Activated CD4-positive, alpha-beta memory T cell treated with anti-CD3 and anti-CD28 coated beads for 36 hours (primary cell): ENCODE measurements at places on chromosomes 1 and 21.

GRCh38 chr21:38916214-38916964 lies 110.7 kb downstream of the ETS2 start:
- DNase-seq = no peak

DNA sequence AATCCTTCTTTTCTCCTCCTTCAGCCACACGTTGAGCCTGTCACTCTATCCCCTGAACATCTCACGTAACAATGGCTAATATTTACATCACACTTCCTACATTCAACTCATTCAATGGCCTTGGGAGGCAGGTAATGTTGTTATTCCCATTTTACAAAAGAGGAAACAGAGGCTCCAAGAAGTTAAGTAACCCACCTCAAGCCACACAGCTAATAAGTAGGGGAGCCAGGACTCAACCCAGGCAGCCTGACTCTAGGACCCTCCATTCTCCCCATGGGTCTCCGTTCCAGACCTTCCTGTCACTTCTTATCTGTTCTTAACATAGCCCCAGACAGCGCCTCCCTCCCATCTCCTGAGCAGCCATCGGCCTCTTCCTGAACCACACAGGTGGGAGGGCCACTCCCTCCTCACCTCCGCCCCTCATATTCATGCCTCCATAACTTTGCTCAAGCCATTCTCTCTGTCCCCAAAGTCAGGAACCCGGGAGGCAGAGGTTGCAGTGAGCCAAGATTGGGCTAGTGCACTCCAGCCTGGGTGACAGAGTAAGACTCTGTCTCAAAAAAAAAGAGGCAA lies 2.2 kb downstream of the PADI4 start:
- DNase-seq = no peak

GRCh38 chr21:31034378-31034777 lies 3.9 kb downstream of the KRTAP19-8 start:
- no peak for DNase-seq

DNA sequence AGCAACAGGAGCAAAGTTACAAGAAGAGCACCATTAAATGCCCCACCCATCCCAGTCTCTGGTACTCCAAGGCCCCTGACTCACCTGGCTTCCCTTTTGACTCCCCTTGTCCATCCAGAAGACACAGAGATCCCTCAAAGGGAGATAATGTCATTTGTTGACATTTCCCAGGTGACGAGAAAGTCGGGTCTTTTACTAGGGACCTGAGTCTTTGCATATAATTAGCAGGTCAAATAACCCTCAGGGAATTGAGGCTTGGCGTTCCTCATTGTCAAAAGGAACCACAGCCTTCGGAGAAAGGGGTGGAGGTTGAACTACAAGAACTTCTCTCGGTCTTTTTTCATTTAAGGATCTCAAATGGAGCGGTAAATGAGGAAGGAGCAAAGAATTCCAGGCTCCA lies 133.2 kb downstream of the PROX1 start:
- no peak for DNase-seq

DNA sequence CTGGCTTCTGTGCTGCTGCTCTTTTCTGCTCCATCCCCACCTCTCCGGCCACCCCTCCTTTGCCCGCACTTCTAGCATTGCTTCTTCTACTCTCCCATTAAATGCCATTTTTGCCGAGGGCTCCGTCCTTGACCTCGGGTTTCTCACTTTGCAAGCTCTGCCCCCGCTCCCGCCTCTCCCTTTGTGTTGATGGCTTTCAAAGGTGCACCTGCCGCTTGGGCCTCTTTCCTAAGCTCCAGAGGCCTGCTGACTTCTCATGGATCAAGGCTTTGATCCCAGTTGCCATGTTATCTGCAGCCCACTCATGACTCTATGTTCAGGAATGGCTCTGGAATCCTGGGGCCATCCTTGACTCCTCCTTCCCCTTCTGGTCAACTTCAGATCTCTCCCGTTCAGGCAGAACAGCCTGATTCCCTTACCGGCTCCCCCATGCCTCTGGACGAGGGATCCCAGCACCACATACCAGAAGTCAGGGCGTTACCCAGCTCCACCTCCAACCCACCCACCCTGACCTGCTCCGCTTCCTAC lies 54.3 kb downstream of the TLR5 start:
- no peak for DNase-seq

GRCh38 chr1:158644449-158644848 lies 39.4 kb downstream of the OR10Z1 start:
- no peak for DNase-seq

DNA sequence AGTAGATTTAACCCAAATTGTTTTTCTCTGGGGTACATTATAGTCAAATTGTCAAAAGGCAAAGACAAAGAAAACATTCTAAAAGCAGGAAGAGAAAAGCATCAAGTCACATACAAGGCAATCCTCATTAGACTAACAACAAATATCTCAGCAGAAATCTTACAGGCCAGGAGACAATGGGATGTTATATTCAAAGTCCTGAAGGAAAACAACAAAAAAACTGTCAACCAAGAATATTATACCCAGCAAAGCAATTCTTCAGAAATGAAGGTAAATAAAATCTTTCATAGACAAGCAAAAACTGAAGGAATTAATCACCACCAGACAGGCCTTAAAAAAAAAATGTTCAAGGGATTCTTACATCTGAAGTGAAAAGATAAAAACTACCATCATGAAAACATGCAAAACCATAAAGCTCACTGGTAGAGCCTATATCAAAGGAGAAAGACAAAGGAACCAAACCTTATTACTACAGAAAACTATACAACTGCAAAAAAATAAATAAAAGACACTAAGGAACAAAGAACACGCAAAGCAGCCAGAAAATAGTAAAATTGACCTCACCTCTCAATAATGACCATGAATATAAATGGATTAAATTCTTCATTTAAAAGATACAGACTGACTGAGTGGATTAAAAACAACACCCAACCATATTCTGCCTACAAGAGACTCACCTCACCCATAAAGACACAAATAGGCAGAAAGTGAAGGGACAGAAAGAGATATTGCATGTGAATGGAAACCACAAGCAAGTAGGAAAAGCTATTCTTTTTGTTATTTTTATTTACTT lies 113.8 kb upstream of the ZC3H11B start:
- DNase-seq = no peak

- DNase-seq = no peak
Measured at GRCh38 chr1:220124542-220124941, 30.6 kb downstream of the IARS2 start.

GRCh38 chr1:241376701-241377100 lies 19.7 kb upstream of the RGS7 start:
- DNase-seq = no peak

GRCh38 chr1:14672005-14672404 lies 73.5 kb downstream of the KAZN start:
- no peak for DNase-seq

GRCh38 chr1:234368320-234369032 lies 4.8 kb upstream of the COA6 start:
- DNase-seq = peak; percentile 67

- DNase-seq = peak; percentile 42
Measured at GRCh38 chr1:43832255-43832654, 101.3 kb upstream of the ARTN start.

DNA sequence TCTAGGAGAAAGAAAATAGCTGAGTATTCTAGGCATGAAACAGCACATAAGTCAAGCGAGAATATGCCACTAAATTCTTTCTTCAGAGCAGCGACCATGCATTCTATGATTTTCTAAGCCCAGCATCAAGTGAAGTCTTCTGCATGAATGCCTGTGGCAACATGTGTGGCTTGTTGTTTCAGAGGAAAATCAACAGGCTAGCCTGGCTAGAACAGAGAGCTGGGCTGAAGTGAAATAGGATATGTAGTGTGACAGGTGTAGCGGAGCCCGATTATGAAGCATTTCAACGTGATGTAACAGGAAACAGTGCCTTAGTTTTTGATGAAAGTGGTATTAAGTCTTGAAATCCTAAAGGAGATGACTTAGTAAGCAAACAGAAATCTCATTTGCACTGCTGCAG lies 7.0 kb downstream of the CSDE1 start:
- no peak for DNase-seq

DNA sequence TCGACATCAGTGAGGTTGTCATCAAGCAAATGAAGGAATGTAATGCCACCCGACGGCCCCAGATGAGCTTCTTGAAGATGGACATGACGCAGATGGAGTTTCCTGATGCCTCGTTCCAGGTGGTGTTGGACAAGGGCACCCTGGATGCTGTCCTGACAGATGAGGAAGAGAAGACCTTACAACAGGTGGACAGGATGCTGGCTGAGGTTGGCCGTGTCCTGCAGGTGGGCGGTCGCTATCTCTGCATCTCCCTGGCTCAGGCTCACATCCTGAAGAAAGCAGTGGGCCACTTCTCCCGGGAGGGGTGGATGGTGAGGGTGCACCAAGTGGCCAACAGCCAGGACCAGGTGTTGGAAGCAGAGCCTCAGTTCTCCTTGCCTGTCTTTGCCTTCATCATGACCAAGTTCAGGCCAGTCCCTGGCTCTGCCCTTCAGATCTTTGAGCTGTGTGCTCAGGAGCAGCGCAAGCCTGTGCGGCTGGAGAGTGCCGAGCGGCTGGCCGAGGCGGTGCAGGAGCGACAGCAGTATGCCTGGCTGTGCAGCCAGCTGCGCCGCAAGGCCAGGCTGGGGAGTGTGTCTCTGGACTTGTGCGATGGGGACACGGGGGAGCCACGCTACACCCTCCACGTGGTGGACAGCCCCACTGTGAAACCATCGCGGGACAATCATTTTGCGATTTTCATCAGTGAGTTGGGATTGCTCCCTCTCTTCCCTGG lies 2.5 kb downstream of the METTL13 start:
- no peak for DNase-seq

GRCh38 chr1:176205332-176205914 lies 1.7 kb downstream of the COP1 start:
- DNase-seq = no peak

DNA sequence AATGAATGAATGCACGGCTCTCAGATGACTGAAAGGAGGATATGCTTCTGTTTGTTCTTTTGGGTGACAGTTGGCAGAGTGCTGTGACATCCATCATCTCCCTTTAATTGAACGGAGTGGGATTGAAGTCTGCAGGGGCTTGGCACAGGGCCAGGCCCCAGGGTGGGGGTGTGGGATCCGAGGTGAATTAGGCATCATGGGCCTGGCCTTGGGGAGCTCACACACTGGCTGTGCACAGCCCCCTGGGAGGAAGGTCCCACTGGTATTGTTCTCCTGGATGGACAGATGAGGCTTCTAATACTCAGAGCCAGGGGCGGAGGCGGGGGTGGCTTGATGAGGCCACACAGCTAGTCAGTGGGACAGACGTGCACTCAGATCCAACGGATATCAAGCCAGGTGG lies 19.3 kb downstream of the EPHB2 start:
- DNase-seq = no peak

DNA sequence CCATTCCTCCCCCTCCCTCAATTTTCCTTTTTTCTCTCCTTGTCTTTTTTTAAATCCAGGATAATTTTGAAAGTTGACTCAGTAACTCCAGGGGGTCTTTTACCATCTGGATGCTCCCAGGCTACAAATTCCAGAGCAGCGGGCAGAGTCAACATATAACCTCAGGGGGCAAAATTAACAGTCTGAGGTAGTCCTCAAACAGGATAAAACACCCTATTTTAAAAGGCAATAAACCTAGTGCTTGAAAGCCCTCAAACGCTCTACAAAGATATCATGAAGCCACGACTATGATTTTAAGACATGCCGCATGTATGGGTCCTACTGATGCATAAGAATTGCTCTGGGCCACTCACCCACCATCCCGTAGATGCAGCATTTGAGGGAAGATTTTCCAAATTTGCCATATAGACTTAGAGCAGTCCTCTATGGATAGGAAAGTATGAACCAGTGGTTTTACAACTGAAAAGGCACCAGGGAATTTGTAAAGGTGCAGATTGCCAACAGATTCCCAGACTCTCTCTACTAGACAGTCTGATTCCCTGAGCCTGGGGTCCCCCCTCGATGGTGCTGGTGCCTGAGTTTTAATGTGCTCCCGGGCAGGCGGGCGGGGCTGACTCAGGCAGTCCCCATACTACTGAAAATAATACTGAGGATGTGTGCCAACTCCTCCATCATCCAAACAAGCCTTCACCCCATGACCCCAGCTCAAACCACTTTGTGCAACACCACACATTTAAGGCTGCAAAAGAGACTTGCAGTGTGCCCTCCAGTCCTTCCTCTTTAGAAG lies 37.2 kb downstream of the PTPN14 start:
- DNase-seq = no peak

DNA sequence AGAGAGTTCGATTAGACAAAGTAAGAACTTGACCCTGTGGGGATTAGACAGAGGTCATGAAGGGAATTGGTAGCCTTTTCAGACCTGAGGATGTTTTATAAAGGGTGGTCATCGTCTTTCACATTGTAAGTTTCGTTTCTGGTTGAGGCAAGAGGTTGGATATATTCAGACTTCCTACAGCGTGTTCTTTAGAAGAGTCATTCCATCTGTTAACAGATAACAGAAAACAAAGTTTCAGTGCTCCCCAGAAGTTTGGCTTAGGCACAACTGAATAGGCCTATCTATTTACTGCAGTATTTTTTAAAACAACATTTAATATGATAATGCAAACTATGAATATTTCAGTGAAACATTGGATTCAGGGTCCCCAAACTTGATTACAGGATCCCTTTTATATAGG lies 17.1 kb upstream of the IVNS1ABP start:
- DNase-seq = no peak

DNA sequence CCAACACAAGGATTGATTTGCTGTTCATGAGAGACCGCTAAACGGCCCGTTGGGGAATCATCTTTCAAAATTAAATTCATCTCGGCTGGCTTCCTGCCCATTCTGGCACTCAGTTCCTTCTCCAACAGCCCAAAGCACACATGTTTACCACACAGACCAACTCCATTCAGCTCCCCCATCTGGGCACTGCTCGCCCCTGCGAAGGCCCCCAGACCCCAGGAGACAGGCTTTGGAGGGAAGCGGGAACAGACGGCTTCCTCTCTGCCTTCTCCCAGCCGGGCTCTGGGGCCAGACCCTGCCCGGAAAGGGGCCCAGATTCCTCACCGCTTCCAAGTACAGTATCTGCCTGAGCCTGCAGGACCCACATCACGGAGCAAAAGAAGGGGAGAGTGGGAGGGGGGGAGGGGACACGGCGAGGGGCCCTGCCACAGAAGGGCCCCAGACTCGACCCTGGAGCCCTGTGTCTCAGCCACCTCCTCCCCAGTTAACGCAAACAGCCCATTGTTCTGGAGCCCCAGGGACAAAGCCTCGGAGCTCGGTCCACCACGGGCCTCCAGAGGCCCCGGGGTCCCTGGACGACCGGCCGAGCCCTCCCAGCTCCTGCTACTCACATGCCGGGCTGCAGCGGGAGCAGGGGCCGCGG lies 660 bp downstream of the MEGF6 start:
- DNase-seq = no peak

GRCh38 chr1:31549809-31550620 lies 26.3 kb upstream of the TINAGL1 start:
- peak; percentile 18 for DNase-seq

DNA sequence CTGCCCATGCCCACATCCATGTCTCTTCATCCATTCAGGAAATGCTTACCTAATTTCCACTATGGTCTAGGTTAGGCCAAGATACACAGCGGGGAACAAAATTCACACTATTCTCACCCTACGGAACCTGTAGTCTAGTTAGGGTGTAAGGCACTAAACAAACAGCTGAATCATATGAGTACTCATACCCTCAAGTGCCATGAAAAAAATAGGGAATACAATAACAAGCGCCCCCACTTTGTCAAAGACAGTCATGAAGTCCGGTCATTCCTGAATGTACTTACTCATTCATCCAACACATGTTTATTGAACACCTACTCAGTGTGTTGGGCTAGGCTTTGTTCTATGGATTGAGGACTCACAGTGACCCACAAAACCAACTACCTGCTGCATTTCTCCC lies 6.2 kb upstream of the FYB2 start:
- no peak for DNase-seq

GRCh38 chr1:240652961-240653409 lies 41.0 kb upstream of the GREM2 start:
- no peak for DNase-seq

- no peak for DNase-seq
Measured at GRCh38 chr1:20775700-20776099, 11.4 kb downstream of the HP1BP3 start.
